ENCODE measurements at places on chromosomes 3 and 15.

DNA sequence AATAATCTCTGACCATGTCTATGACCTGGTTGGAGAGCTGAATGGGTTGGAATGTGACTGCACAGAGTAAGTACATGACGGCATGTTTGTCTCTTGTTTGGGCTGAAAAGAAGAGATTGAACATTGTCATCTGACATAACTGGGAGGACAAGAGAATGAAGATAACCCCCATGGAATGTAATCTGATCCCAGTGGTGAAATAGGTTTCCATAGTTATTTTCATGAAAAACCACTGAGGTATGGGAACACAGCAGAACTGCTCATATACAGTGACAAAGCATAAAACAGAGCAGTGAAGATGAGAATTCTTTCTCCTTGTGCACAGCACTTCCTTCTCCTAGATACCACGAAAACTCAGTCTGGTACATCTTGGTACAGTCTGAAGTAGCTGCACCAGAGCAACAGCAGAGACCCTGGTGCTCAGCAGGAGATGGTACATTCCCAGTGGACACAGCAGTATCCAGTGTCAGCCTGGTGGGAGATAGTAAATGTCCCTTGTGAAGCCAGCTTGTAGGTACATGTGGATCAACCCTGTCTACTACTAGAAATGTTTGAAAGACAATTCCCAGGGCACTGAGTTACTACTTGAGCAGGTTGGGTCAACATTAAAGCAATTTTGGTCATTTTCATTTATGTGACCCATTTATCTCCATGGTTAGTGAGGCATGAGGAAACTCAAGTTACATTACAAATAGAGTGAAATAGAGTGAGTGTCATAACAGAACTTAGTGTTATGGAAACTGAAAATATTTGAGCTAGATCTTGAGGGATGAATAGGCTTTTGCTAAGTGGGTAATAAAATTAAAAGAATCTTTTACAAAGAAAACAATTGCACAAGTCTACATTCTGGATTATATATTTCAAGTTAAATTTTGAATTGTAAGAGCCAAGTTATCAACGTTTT, 178.3 kb downstream of the SUCNR1 start:
- H3K36me3 ChIP-seq, result no peaks in the 10 kb centered on the region
- H3K4me3 ChIP-seq, result no peak overlapping the region
- H3K4me1 ChIP-seq, result no peaks in the 10 kb centered on the region
- no peak overlapping the region for H3K27ac ChIP-seq
- no peak for DNase-seq

DNA sequence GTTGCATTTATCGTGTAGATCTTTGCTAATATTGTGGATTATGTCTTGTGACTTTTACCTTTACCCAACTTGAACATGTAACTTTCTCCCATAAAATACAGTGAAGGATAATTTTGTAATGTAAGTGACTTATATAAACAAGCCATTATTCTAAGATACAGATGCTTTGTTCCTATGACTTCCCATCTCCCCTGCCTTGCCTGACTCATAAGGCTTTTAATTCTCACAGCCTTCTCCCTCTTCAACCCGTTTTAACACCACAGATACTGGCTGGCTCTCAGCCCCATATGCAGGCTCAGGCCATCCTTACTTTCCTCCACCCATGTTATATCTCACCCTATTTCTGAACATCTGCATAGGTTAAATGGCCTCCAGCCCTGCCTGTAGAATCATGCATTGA, 4.1 kb downstream of the CCNDBP1 start:
- peaks cover 18% of the 10 kb centered on the region for H3K36me3 ChIP-seq
- peaks cover 43% of the 10 kb centered on the region for H3K4me1 ChIP-seq
- H3K27me3 ChIP-seq, result no peaks in the 10 kb centered on the region
- H3K4me3 ChIP-seq, result no peak overlapping the region

DNA sequence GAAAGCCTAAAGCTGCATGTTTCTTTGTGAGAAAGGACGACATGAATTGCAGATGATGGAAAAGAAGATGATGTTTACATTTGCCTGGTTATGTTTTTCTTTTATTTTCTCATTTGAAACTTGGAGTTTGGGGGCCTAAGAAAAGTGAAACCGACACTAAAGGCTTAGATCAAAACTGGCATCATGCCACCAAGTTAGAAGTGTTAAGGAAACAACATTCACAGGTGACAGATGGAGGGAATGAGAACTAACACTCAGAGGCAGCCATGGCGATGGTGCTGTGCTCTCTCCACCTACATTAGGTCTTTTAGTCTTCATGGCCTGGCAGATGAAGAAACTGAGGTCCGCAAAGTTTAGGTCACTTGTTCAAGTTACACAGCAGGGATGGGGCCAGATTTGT, 923.6 kb downstream of the TUSC7 start:
- no peaks in the 10 kb centered on the region for H3K4me1 ChIP-seq
- no peak for DNase-seq
- no peaks in the 10 kb centered on the region for H3K27me3 ChIP-seq
- no peak overlapping the region for H3K4me3 ChIP-seq

DNA sequence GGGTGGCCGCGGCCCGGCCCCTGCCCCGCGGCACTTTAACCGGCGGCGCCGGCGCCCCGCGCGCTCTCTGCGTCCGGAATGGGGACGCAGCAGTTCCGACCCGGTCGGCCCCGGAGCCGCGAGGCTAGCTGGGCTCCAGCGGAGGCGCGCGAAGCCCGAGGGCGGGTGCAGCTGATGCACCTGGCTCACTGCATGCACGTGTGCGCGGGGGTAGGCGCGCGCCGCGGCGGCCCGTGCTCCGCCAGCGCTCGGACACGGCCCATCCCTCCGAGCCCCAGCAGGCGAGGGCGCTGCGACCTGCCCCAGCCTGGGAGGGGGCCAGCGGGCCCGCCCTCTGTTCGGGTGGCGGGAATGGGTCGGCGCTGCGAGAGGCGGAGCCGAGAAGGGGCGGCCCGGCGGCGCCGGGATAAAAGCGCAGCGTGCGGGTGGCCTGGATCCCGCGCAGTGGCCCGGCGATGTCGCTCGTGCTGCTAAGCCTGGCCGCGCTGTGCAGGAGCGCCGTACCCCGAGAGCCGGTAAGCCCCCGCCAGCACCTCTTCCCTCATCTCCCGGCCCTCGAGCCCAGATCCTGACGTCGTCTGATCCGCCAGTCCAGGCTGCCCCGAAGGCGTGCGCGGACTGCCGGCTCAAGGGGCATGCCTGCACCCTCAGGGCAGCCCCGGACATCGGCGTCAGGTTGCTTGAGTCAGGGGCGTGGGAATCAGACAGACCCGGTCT, at the start of the genes CHDH and IL17RB:
CHDH (minus strand) TSS at position 286 of the 717 bp plus-strand sequence. CDS start 22,411 bp downstream, outside the sequence.
IL17RB (plus strand) TSS at position 435 of the 717 bp plus-strand sequence; CDS start at position 456, 21 bp downstream.
- peaks cover 4% of the 10 kb centered on the region for H3K4me1 ChIP-seq
- H3K27ac ChIP-seq, result peak within 1 kb of the TSS; percentile 86
- peak within 1 kb of the TSS; percentile 89 for H3K4me3 ChIP-seq
- peak; percentile 62 for DNase-seq
- no peaks in the 10 kb centered on the region for H3K36me3 ChIP-seq

GRCh38 chr3:183725387-183725786, 27.8 kb downstream of the YEATS2 start:
- peaks cover 98% of the 10 kb centered on the region for H3K36me3 ChIP-seq
- H3K27ac ChIP-seq, result no peak overlapping the region
- DNase-seq, result no peak
- no peaks in the 10 kb centered on the region for H3K4me1 ChIP-seq
- no peak overlapping the region for H3K4me3 ChIP-seq

- peak overlapping the region; percentile 82 for H3K27ac ChIP-seq
- no peak for DNase-seq
- H3K4me1 ChIP-seq, result peaks cover 31% of the 10 kb centered on the region
- peaks cover 17% of the 10 kb centered on the region for H3K36me3 ChIP-seq
- no peaks in the 10 kb centered on the region for H3K27me3 ChIP-seq
These were observed 16.8 kb downstream of the ATG7 start for GRCh38 chr3:11288786-11289637.

GRCh38 chr3:58659051-58659675, 7.4 kb downstream of the FAM3D start:
- no peaks in the 10 kb centered on the region for H3K36me3 ChIP-seq
- no peak overlapping the region for H3K4me3 ChIP-seq
- H3K27ac ChIP-seq, result no peak overlapping the region
- no peaks in the 10 kb centered on the region for H3K4me1 ChIP-seq
- no peaks in the 10 kb centered on the region for H3K27me3 ChIP-seq

DNA sequence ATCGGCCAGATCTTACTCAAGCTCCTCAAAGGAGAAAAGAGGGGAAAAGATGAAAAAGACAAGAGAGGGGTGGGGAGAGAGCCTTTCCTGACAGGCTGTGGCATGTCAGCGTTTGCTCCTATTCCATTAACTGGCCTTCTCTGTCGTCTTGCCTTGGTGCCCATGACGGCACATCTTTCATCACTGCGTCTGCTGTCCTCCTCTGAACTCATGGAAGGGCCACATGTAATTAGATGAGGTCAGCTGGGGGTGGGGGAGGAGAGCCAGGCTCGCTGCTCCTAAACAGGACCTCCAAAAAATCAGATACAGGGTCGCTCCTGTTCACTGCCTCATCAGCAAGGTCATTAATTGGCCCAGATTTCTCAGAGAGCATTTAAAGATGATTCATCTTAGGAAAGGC, 49.7 kb downstream of the LRTM1 start:
- H3K27me3 ChIP-seq, result no peaks in the 10 kb centered on the region
- H3K4me1 ChIP-seq, result no peaks in the 10 kb centered on the region
- DNase-seq, result no peak
- H3K36me3 ChIP-seq, result no peaks in the 10 kb centered on the region
- H3K4me3 ChIP-seq, result no peak overlapping the region

GRCh38 chr15:29631076-29632070, 190.9 kb downstream of the TJP1 start:
- no peaks in the 10 kb centered on the region for H3K36me3 ChIP-seq
- no peak for DNase-seq
- H3K4me1 ChIP-seq, result no peaks in the 10 kb centered on the region
- no peaks in the 10 kb centered on the region for H3K27me3 ChIP-seq

All from psoas muscle (tissue), 8 donors.